ENCODE measurements at places on chromosomes 1 and 21.

GRCh38 chr1:200022239-200022804 lies 5.2 kb upstream of the NR5A2 start:
- no peak for DNase-seq

DNA sequence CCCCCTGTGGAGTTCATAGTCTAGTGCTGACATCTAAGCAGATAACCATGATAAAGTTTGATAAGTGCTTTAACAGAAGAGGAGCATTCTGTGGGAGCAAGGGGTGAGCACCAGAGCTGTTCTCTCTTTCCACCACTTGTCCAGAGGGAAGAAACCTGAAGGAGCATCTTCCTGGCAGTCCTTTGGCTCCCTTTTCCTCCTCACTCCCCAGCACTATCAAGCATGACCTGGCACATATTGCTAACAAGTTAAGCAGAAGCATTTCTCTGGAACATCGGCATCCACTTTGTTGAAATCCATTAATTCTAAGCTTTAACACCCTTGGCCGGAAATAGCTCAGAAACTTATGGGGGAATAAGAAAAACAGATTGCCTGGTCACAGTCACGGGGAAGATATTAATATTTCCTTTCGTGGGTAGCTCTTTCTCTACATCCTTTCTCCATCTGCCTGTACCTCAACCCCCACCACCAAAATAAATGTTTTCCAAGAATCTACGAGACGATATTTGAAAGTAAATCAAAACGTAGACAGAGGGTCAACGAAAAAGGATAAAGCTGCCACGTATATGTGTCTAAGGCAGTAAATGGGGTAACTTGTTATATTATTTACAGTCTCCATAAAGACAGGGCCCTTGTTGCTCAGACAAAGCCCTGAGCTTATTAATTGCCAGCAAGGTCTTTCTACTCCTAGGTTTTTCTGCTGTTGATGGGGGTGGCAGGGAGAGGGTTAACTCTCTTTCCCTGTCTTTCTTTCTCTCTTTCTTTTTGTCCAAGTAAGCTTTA lies 351.4 kb downstream of the NUF2 start:
- no peak for DNase-seq

- no peak for DNase-seq
Measured at GRCh38 chr1:2528966-2529783, 888 bp downstream of the HES5 start.

DNA sequence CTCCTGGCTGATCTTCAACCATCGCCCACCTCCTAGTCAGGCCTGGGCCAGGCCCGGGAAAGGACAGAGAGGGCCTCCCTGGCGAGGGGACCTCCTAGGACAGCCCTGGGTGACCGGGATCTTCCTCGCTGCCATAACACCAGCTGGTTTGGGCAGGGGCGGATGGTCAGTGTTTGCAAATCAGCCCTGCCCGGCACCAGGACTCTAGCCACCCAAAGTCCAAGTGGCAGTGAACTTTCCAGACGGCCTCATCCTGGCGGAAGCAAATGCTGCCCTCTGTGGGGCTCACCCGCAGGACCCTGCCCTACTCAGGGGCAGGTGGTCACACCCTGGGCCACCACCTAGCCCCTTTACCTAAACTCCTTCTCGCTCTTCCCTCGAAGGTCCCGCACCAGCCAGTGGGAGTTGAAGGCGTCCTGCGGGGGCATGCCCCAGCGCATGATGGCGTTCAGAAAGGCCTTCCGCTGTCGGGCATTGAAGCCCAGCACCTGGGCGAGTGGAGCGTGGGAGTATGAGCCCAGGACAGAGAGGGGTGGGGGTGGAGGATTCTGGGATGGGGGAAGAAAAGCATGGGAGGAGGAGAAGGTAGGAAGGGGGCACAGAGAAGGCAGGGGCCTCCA lies 55.3 kb downstream of the CHD5 start:
- DNase-seq = no peak

DNA sequence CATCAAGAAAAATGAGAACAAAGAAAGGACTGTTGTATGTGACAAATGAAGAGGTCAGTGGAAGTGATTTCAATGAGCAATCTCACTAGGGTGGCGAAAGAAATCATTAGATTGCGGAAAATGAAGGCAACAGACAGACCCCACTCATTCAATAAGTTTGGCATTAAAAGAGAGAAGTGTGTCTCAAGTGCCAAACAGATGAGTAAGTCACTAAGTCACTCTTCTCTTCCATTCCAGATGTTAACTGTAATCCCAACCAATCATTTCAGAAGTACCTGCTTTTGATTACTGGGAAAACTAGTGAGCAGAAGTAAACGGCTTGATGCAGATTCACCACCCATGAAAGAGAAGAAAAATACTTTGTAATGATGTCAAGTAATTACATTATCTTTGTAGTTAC lies 144.3 kb upstream of the PRMT6 start:
- DNase-seq = no peak

DNA sequence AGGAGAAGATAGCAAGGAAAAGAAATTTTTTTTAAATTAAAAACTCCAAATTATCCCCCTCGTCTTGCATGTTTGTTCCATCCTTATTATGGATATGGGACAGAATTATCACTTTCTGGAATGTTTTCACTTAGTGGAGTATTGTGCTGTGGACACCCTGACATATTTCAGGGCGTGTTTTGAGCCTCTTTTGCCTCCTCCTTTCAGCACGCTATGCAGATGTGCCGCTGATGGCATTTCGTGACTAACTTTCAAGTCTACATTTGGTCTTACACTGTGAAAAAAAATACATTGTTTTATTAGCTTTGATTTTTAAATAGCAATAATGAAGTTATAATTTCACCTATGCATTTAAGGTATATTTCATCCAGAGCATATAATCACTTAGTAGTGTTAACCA lies 738.7 kb downstream of the LTN1 start:
- DNase-seq = no peak

DNA sequence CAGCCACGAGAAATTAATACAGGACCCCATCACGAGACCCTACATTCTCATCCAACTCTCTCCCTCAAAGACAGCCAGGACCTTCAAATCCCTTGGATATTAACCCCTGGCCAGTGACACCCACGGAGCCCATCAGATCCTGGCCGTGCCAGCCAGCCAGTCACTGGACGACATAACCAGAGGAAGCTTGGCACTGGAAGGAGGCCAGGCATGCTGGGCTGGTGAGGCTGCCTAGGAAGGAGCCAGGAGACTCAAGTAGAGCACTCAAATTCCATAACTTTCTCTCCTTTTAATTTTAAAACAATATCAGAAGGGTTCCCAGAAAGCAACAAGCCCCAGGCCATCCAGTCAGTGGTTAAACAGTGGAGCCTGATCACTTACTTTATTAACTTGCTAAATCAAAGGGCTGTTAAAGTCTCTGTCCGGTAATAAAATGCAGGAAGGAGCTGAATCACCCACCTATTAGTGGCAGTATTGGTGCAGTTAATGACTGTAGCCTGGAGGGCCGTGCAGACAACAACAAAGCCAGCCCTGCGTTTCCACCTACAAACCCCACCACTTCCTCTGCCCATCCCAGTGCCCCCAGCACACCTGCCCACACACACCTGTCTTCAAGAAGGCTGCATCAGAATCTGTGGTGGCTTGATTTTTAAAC lies 78.0 kb downstream of the HIVEP3 start:
- no peak for DNase-seq
